GM23338 (cell line): ENCODE measurements at places on chromosomes 7 and 10.

DNA sequence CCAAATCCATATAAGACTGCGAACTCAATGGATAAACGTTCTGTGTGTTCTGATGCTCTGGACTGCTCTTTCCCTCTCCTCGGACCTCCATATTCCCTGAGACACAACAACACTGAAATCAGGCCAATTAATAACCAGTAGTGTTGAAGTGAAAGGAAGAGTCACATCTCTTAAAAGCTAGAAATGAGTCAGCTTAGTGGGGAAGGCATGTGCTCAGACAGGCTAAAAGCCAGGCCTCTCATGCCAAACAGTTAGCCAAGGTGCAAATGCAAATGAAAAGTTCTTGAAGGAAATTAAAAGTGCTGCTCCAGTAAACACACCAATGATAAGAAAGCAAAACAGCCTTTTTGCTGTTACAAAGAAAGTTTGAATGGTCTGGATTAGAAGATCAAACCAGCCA lies 29.3 kb downstream of the TNS3 start:
- H3K36me3 ChIP-seq: no peaks in the 10 kb centered on the region
- H3K27me3 ChIP-seq: no peaks in the 10 kb centered on the region
- DNase-seq: no peak
- no peak overlapping the region for H3K4me3 ChIP-seq
- H3K4me1 ChIP-seq: peaks cover 20% of the 10 kb centered on the region

- H3K36me3 ChIP-seq: no peaks in the 10 kb centered on the region; the same call in 1 of the 2 replicates
- no peak overlapping the region for H3K27ac ChIP-seq
- no peaks in the 10 kb centered on the region for H3K4me1 ChIP-seq
- no peak for DNase-seq
- no peaks in the 10 kb centered on the region for H3K27me3 ChIP-seq
These were observed 21.8 kb downstream of the DHX32 start for GRCh38 chr10:125859128-125859817.

DNA sequence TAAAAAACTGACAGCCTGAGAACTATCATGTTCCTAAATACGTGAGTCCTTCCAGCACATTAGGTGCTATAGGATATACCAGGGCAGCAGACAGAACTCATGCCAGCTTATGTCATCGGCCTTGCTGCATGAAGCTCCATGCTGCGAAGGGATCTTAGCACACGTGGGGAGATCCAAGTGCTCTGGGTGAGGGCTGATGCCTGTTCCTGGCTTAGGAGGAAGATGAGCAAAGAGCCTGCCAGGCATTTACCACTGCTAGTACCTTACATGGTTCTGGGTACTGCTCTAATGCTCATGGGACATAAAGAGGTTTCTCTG lies 43.2 kb downstream of the SVIL start:
- H3K27me3 ChIP-seq: no peaks in the 10 kb centered on the region
- no peaks in the 10 kb centered on the region for H3K36me3 ChIP-seq
- no peak overlapping the region for H3K27ac ChIP-seq
- no peak overlapping the region for H3K4me3 ChIP-seq
- no peak for DNase-seq

DNA sequence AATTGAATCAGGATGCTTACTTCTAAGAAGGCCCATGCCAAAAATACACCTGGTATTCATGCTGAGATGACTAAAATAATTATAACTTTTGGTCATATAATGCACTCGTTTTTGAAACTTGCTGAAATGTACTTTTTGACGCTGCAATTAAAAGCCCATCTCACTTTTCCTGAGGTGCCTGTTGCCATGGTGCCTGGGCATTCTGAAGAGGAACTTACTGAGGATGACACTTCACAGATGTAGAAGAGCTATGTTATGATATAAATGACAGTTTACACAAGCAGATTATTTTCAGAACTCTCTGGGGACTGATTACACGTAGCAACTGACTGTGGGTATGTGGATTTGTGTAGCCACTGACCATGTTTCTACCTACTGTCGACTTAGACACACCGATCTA lies 182.4 kb downstream of the TPK1 start:
- DNase-seq: no peak
- H3K4me3 ChIP-seq: no peak overlapping the region
- no peak overlapping the region for H3K27ac ChIP-seq
- no peaks in the 10 kb centered on the region for H3K27me3 ChIP-seq
- H3K36me3 ChIP-seq: peaks cover 7% of the 10 kb centered on the region; the same call in 1 of the 2 replicates

DNA sequence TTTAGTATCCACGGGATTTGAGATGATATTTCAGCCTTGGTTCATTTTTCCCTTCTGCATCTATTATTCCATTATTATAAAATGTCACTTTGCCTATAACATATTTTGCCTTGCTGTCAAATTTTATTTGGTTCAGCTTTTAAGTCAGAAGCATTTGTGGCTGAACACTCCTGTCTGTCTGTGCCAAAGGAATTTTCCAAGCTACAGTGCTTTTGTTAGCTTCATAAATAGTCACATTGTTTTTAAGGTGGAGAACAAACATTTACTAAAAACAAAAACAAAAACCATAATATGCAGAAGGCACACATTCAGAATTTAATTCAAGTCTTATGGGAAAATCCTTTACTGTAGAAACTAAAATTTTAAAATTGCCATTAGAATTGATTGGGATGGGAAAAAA lies 33.8 kb upstream of the ELMO1 start:
- no peaks in the 10 kb centered on the region for H3K27me3 ChIP-seq
- peaks cover 6% of the 10 kb centered on the region; the same call in 1 of the 2 replicates for H3K4me1 ChIP-seq
- H3K4me3 ChIP-seq: no peak overlapping the region
- DNase-seq: no peak
- H3K36me3 ChIP-seq: no peaks in the 10 kb centered on the region

- peaks cover 8% of the 10 kb centered on the region; the same call in 1 of the 2 replicates for H3K36me3 ChIP-seq
- no peak overlapping the region for H3K4me3 ChIP-seq
- H3K27me3 ChIP-seq: no peaks in the 10 kb centered on the region
- H3K4me1 ChIP-seq: peaks cover 8% of the 10 kb centered on the region; the same call in 1 of the 2 replicates
These were observed 36.5 kb downstream of the XPNPEP1 start for GRCh38 chr10:109886781-109887140.

- H3K27ac ChIP-seq: no peak overlapping the region
- no peak overlapping the region for H3K4me3 ChIP-seq
- no peaks in the 10 kb centered on the region for H3K27me3 ChIP-seq
- H3K4me1 ChIP-seq: no peaks in the 10 kb centered on the region
- no peaks in the 10 kb centered on the region for H3K36me3 ChIP-seq
- DNase-seq: no peak
These were observed 9.5 kb upstream of the LMTK2 start for GRCh38 chr7:98097042-98097645.

GRCh38 chr10:132516771-132517725 lies 20.5 kb upstream of the INPP5A start:
- peak overlapping the region; percentile 87; the same call in 1 of the 2 replicates for H3K27ac ChIP-seq
- H3K4me3 ChIP-seq: peak overlapping the region; percentile 67
- peaks cover 26% of the 10 kb centered on the region for H3K4me1 ChIP-seq
- peaks cover 10% of the 10 kb centered on the region; the same call in 1 of the 2 replicates for H3K27me3 ChIP-seq
- peak; percentile 94 for DNase-seq

- H3K36me3 ChIP-seq: no peaks in the 10 kb centered on the region
- H3K27ac ChIP-seq: no peak overlapping the region
- no peaks in the 10 kb centered on the region for H3K27me3 ChIP-seq
- no peaks in the 10 kb centered on the region for H3K4me1 ChIP-seq
These were observed 69.2 kb upstream of the GRB10 start for GRCh38 chr7:50851891-50852290.

GRCh38 chr10:2230478-2230877 lies 493.2 kb upstream of the ADARB2 start:
- H3K4me1 ChIP-seq: no peaks in the 10 kb centered on the region
- H3K4me3 ChIP-seq: no peak overlapping the region
- no peaks in the 10 kb centered on the region for H3K27me3 ChIP-seq
- no peak overlapping the region for H3K27ac ChIP-seq
- DNase-seq: no peak

- no peak for DNase-seq
- peaks cover 17% of the 10 kb centered on the region for H3K4me1 ChIP-seq
- no peak overlapping the region for H3K27ac ChIP-seq
- H3K36me3 ChIP-seq: no peaks in the 10 kb centered on the region
These were observed 41.0 kb downstream of the PTPRN2 start for GRCh38 chr7:158546626-158547025.

- no peak for DNase-seq
- H3K4me1 ChIP-seq: peaks cover 16% of the 10 kb centered on the region
- H3K4me3 ChIP-seq: no peak overlapping the region
- no peak overlapping the region for H3K27ac ChIP-seq
- H3K36me3 ChIP-seq: no peaks in the 10 kb centered on the region
- peaks cover 15% of the 10 kb centered on the region for H3K27me3 ChIP-seq
These were observed 2.7 kb downstream of the PROSER2 start for GRCh38 chr10:11825796-11826414.
